ENCODE measurements at places on chromosomes 3 and 15. TPM values are rescaled to one million over a fixed set of nuclear protein-coding genes. Genes with fewer than 3 reads are reported as not detected.
A peak's percentile ranks its signal among the peaks of the same experiment; 100 is the strongest.

- no peak for DNase-seq
Measured at GRCh38 chr3:110804856-110805255, 266.8 kb upstream of the NECTIN3 start.

PLA2G4F gene
- total RNA-seq = not detected

MYH15 gene
- total RNA-seq = 0.14 TPM

GRCh38 chr15:30990036-30990435 lies 1.4 kb downstream of the MTMR10 start:
- no peak for DNase-seq

PPP2R3A gene
- 13.9 TPM for total RNA-seq

GRCh38 chr15:49215768-49216739 lies 46.0 kb downstream of the GALK2 start:
- peak; percentile 16 for DNase-seq

GRCh38 chr3:184632551-184633236 lies 71.1 kb downstream of the EPHB3 start:
- DNase-seq = no peak

DNA sequence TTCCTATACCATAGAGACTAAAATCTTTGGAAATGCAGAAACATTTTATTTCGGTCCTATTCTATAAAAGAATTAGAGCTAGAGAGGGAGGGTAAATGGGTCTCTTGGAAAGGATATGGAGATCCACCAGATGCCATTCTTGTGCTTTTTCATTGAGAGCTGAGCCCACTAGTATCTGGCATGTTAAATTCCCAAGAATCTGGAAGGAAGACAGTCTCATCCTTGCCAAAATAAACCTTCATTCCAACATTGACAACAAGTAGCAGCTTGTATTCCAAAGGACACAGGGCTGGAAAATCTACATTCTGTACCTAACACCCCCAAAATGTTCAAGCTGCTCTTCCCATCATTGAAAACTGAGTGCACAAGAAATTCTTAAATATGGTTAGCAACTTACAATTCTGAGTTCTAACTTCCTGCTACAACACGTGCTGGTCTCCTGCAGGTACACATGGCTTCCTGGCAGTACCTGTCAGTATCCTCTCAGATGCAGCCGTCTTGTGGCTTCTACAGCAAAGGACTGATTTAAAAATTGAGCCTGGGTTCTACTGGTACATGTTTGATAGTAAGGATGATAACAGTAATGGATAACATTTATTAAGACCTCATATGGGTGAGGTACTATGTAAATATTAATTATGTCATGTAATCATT lies 348.1 kb downstream of the SV2B start:
- no peak for DNase-seq

DNA sequence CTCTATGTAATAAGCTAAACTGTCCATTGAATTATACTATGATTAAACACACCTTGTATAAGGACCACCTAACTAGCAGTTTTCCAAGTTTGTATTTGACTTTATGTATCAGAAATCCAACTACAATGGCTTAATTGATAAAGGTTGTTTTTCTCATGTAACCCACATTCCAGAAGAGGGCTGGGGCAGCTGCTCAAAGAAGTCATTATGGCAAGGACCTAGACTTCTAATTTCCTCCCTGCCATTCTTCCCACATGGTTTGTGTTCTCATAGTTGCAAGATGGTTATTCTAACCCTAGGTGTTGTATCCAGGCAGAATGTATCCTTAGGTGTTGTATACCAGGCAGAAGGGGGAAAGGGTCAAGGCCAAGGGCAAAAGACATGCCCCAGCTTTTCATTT lies 35.7 kb downstream of the GPR176 start:
- peak; percentile 17 for DNase-seq

ANKUB1 gene
- not detected for total RNA-seq

CHRM5 gene
- not detected for total RNA-seq

DNA sequence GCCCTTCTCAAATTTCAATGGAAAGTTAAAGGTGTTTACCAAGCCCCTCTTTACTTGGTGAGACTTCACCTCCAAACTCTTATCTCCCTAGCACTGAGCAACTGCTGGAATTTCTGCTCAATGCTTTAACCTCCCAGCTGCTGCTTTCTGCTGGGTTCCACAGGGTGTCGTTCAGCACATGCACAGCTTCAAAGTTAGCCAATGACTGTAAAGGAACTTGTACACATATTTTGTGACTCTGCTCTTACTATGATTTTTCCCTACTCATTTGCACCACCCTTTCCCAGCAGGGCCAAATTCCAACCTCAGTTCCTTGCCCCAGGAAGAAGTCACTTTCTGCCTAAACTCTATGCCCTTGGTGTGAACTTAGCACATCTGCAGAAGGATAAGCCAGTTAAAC lies 89.7 kb downstream of the ULK4 start:
- no peak for DNase-seq

DNA sequence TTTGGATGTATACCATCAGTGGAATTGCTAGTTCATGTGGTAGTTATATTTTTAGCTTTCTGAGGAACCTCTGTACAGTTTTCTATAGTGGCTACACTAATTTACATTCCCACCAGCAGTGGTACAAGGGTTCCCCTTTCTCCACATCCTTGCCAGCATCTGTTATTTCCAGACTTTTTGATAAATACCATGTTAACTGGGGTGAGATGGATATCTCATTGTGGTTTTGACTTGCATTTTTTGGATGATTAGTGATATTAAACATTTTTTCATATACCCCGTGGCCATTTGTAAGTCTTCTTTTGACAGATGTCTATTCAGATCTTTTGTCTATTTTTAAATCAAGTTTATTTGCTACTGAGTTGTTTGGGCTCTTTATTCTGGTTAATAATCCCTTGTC lies 455.6 kb upstream of the RARB start:
- no peak for DNase-seq

GRCh38 chr3:62143843-62144450 lies 229.4 kb downstream of the FEZF2 start:
- no peak for DNase-seq

CCR9 gene
- not detected for total RNA-seq

GRCh38 chr3:20068512-20069177 lies 28.4 kb downstream of the KAT2B start:
- no peak for DNase-seq

SH3GL3 gene
- total RNA-seq = not detected

GRCh38 chr3:71537211-71537611 lies 46.3 kb downstream of the FOXP1 start:
- peak; percentile 4 for DNase-seq

DNA sequence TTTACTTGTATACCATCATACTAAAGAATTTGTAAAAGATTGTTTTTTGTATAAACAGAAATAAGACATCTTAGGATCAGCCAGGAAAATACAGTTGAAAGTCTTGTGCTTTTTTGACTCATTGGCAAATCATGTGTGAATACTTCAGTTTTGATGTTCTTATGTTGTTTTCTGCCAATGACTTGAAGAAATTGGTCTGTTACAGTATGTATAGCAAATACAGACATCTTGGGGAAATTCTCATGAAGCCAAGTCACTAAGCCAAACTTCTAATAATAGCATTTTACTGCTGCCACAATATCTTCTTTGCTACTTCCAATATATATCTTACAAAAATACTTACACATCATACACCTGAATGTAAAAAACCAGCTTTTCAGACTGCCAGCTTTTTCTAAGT lies 83.2 kb downstream of the DZIP3 start:
- no peak for DNase-seq

DNA sequence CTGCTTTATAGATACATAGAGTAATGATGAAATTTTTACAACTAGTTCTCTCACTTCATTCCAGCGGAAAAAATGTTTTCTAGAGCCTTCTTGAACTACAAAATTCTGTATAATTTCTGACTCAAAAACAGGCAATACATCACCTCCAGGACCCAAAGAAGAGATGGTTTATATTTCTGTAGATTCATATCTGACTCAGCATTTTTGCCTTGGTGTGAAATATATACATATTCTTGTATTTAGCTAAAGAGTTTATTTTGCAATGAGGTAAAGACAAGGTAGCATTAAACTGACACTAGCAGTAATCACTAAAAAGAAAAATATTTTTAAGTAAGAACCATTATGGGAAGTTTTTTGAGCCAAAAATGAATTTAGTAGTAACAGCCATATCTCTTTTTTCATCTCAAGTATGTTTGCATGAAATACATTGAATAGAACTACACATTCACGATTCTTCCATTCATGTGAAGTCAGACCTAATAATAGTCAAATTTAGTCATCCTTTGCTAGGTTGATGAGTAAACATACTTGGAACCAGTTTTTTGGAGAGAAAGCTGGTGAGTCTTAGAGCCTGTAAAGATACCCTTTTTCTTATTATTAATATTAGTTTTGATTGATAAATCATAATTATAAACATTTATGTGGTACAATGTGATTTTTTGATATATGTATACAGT lies 31.6 kb downstream of the COL8A1 start:
- no peak for DNase-seq

DNA sequence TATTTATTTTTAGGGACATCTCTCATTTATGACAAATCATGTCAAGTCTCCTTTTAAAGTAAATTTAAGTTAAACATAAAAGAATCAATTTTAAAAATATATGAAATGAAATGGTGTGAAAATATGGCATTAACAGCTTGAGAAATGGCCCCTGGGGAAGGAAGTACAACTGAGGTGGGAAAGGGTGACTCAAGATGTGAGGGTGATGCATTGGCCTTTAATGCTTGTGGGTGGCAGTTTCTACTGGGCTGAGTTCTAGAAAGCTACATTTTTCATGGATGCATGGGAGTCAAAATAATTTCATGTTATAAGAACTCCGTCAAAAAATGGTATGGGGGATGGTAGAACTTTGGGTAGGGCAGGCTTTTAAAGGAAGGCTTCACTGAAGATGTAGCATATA lies 708.8 kb upstream of the CFAP20DC start:
- no peak for DNase-seq

- no peak for DNase-seq
Measured at GRCh38 chr3:36911990-36912804, 32.7 kb downstream of the TRANK1 start.

DNA sequence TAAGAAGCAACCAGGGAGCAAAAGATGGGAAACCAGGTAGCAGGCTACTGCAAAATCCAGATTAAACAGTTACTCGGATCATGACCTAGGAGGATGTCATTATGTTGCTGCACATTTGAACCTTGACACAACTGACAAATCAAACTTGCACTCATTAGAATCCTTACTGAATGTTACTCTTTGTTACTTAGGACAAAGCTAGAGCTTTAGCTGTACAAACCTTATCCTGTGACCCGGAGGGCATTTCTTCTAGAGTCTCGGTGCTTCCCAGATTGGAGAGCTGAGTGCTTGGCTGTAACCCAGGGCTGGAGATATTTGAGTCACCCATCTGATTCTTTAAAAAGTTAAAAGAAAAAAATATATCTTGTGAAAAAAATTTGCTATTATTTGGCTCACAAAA lies 43.4 kb downstream of the DCP1A start:
- no peak for DNase-seq

CADPS gene
- total RNA-seq = not detected

- no peak for DNase-seq
Measured at GRCh38 chr3:13123013-13123654, 49.9 kb upstream of the IQSEC1 start.

Data from SJCRH30 (cell line).